Activated T-helper 1 cell treated with Interleukin-2 at 50 U/mL for 16 hours (primary cell): ENCODE measurements at places on chromosomes 5 and 9.

GRCh38 chr5:160637357-160638090 is 214.5 kb downstream of the ATP10B start:
- no peak for DNase-seq

DNA sequence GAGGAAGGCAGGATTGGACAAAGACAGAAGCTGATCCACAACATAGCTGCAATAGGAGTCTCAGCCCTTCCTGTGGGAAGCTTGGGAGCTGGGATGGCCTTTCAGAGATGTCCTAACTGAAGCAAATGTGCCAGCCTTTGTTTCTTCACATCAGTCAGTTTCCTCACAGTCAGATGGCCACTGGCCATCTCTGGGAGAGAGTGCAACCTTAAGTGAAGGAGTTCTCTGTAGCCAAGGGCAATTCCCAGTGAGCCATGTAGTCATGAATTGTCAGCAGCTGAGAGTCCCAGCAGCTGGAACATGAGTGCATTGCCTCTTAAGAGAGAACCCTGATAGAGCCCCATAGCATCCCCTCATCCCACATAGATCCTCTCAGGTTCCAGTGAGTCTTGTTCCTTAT is 89.1 kb upstream of the LIFR start:
- no peak for DNase-seq

DNA sequence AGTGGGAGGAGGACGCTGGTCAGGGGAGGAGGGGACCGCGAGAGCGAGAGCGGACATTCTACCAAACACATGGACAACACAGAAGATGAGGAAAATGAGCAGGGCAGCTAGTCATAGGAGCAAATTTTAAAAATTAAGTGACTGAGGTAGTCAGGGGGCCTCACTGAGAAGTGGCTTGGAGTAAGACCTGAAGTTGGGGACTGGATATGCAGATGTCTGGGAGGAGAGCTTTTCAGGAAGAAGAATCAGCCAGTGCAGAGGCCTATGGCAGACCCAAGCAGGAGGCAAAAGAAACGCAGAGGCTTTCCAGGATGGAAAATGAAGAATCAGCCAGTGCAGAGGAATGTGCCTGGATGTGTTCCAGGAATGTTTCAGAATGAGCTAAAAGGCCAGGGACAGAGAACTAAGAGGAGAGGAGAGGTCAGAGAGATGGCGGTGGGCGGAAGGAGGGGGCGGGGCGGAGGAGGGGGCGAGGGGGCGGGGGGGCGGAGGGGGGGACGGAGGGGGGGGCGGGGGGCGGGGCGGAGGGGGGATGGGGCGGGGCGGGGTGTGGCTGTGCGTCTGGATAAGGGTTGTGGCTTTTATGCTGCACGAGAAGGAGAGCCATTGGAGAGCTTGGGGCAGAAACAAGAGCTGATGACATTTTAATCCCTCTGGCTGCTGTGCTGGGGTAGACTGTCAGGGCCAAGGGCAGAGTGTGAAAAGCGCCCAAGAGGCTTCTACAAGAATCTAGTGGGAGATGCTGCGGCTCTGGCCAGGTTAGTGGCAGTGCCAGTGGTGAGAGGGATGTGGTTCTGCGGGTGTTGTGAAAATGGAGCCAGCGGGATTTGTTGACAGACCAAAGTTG is 129.6 kb downstream of the KCNIP1 start:
- DNase-seq = no peak

GRCh38 chr5:149990518-149991376 is 9.7 kb downstream of the TIGD6 start:
- peak; percentile 35 for DNase-seq

GRCh38 chr9:103261951-103262350 is 266.8 kb downstream of the CYLC2 start:
- DNase-seq = no peak

- DNase-seq = no peak
Observed at GRCh38 chr9:4839470-4839912, 46.7 kb downstream of the RCL1 start.

GRCh38 chr5:156409834-156410233 is 82.9 kb downstream of the SGCD start:
- no peak for DNase-seq

- DNase-seq = no peak
Observed at GRCh38 chr5:1779782-1780613, 19.6 kb downstream of the MRPL36 start.

DNA sequence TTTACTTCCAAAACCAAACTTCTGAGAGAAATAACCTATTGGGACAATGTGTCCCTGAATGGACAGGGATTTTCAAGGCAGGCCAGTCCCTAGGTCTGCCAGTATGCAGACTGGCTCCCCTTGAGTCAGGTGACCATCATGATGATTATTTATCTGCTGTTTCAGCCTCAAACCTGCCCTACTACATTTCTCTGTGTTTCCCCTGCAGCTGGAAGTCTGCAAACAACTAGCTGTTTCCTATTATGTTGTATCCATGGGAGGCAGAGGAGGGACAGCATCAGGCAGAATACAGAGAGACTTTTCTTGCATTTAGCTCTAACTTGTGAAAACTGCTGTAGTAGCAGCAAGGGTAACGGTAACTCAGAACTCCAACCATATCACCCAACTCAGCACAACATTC is 36.2 kb upstream of the IFNK start:
- DNase-seq = no peak

GRCh38 chr5:103041071-103041676 is 78.8 kb downstream of the GIN1 start:
- DNase-seq = no peak

GRCh38 chr9:86469476-86470250 is 115.5 kb upstream of the TUT7 start:
- no peak for DNase-seq

DNA sequence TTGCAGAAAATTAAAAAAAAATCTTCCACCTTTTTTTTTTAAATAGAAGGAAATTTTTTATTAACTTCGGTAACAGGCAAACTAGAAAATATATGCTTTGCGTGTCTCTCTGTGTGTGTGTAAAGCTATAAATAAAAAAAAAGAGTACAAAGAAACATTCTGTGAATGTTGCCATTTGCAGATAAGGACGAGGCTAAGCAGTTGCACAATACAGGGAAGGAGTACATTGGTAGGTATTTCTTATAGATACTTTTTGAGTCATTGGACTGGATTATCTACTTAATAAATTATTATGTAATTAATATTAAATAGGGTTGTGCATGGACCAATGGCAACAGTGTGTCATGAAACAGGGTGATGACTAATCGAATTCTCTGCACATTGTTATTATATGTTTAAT is 102.4 kb downstream of the CAMK4 start:
- no peak for DNase-seq

GRCh38 chr9:33106827-33107621 is 30.6 kb upstream of the SMU1 start:
- DNase-seq = no peak

DNA sequence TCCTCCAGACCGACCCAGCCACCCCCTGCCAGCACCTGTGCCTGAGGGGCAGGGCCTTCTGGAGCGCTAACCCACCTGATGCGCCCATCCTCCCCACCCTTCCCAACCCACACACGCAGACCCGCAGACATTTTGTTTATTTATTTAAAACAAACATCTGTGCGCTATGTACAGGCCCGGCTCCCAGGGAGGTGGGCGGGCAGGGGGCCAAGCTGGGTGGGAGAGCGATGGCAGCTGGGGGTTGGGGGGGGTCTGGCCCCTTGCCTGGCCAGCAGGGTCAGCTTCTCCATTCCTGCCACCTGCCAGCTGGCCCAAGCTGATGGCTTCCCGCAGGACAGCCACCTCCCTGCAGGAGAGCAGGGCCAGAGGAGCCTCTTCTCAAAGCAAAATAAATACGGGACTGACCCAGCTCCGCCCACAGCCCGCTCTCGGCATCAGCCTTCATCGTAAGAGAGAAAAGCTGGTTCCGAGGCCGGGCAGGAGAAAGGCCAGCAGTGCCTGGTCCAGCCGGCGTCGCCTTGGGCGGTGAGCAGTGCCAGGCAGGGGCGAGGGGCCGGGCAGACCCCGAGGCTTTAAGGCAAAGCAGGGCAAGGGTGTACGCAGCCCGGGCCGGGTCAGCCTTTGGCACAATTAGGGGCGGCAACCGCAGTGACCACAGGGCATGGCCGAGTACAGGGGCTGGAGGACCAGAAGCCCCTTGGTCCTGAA is 10.9 kb upstream of the CLIC3 start:
- no peak for DNase-seq

- DNase-seq = peak; percentile 9
Observed at GRCh38 chr5:34656001-34656699, at the start of gene RAI14. TSS of gene RAI14 (plus strand) at chr5:34656328. CDS start at chr5:34686920, 30,592 bp downstream.

GRCh38 chr5:177043114-177043513 is 20.6 kb downstream of the ZNF346 start:
- DNase-seq = no peak

DNA sequence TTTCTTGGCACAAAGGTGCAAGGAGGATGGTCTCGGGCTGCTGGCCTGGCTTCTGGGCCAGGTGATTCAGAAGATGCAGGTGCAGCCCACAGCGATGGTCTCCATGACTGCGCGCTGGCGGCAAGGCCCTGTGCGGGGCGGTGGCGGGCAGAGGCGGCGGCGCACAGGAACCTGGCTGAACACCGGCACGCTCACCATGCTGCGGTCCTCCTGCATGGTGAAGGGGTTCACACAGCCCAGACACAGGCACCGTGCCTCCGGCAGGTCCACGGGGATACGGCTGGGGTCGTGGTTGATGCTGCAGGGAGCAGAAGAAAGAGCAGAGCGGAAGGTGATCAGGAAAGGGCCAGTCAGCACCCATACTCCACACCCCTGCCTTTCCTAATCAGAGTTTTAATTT is 4.8 kb downstream of the IL17B start:
- no peak for DNase-seq

- DNase-seq = no peak
Observed at GRCh38 chr9:77063645-77064285, 44.3 kb downstream of the FOXB2 start.

DNA sequence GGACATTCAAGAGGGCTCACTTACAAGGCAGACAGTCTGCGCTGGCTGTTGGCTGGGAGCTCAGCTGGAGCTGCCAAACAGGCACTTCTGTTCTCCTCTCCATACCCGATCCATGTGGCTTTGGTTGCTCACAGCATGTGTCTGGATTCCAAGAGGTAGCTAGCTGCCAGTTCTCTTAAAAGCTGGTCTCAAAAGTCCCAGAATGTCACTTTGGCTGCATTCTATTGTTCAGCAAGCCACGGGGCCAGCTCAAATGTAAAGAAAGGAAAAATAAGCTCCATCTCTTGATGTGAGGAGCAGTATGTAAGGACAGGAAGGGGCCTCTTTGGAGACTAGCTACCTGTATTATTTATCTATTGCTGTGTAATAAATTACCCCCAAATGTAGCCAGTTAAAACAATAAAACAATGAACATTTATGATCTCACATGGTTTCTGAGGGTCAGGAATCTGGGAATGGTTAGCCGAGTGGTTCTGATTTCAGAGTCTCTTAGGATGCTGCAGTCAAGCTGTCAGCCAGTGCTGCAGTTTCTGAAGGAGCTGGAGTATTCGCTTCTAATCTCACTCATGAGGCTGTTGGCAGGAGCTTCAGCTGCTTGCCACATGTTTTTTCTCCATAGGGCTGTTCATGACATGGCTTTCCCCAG is 112.7 kb upstream of the CLINT1 start:
- DNase-seq = no peak

GRCh38 chr9:89664896-89665329 is 60.1 kb downstream of the GADD45G start:
- DNase-seq = no peak

GRCh38 chr9:16575986-16576245 is 294.6 kb downstream of the BNC2 start:
- DNase-seq = no peak

GRCh38 chr5:113058706-113059226 is 82.2 kb downstream of the DCP2 start:
- DNase-seq = no peak

DNA sequence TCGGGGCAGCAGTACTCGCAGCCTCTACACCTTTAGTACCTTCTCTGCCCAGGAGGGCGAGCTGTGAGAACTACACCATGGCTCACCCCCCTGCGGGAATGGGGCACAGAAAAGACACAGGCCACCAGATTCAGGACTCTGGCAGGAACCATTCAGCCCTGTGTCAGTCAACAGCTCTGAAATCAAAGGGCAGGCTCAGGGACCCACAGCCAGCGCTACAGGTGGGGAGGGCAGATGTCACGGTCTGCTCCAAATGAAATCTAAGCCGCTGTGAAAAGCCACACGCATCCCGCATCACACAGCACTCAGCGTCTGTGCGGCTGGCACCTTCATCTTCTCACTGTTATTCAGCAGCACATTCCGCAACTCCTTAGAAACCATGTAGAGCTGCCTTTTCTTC is 27.9 kb downstream of the NSUN2 start:
- no peak for DNase-seq

- no peak for DNase-seq
Observed at GRCh38 chr9:132802121-132802795, 75.8 kb downstream of the AK8 start.

- no peak for DNase-seq
Observed at GRCh38 chr5:140060816-140061215, 17.7 kb upstream of the NRG2 start.

DNA sequence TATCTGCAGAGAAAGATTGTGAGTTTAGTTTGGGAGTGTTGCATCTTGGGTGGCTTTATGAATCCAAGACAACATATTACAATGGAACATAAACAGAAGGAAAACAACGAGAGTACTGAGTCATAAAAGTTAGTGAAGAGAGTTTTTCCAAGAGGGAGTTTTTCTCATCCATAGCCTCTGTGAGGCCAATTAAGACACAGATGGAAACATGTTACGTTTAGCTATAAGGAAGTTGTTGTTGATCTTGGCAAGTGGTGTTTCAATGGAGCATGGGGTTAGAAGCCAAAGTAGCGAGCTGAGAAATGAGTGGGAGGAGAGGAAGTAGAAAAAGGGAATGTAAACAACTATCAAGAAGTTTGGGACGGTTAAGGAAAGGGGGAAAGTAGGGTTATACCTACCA is 53.3 kb upstream of the SPATA31D4 start:
- no peak for DNase-seq

- DNase-seq = no peak
Observed at GRCh38 chr9:83047839-83048775, 14.8 kb downstream of the RASEF start.

DNA sequence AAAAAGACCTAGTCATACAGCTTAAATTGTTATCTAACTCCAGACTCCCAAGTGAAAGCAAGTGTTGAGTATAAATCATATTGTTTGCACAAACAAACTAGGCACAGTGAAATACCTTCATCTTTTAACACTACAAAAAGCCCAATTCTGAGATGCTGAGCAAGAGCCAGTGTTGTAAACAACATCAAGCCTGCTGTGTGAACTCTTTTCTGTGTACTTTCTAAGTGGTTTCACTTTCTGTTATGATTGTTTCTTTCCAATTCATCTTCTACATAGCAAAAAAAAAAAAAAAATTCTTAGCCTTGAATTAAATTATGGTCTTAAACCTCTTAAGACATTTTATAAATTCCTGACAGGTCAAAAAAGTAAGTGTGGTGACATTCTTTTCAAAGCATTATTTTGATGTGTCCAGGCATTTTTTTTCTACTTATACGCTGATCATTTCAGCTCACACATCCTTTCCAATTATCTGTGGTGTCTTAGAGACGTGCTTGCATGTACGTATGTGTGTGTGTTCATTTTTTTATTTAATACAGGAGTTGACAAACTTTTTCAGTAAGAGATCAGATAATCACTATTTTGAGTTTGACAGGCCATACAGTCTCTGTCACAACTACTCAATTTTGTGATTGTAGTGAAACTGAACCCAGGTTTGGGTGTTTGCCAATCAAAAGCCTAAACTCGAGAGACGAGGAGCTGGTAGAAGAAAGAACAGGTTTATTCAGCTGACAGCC is 556.1 kb downstream of the CDH9 start:
- DNase-seq = no peak
